Inflammatory macrophage treated with lipopolysaccharide for 4 hours (primary cell): ENCODE measurements at places on chromosomes 2 and 18.

DNA sequence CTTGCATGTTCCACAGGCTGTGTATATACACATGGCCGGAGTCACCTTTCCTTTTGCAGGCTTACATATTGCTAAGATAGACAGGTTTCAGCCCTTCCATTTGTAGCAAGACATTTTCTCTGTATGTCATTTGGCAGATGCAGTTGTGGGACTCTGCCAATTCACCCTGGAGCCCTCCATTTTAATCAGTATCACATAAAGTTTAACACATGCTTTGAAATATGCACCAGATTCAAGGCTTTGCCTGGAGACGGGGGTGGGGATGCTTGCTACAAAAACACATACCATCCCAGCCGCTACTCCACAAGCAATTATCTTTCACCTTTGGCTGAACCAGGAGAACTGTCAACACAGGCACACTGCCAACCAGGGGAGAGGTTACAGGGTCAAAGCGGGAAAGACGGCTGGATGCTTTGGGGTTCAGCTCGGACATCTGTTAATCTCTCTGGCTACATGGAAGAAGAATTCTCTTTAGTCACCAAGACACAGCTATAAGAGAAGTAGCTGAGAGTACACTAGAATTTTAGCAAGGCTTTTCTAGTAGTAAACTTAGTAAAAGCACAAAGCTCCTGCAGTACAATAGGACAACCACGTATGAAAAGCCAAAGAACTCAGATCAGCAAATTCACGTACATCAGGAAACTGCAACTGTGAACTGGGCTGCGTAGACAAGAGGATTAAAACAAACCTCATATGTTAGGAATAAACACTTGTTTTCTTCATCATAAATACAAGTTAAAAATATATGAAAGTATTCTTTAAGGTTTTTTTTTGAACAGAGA lies 130.9 kb downstream of the EXOC6B start:
- no peak for DNase-seq

DNA sequence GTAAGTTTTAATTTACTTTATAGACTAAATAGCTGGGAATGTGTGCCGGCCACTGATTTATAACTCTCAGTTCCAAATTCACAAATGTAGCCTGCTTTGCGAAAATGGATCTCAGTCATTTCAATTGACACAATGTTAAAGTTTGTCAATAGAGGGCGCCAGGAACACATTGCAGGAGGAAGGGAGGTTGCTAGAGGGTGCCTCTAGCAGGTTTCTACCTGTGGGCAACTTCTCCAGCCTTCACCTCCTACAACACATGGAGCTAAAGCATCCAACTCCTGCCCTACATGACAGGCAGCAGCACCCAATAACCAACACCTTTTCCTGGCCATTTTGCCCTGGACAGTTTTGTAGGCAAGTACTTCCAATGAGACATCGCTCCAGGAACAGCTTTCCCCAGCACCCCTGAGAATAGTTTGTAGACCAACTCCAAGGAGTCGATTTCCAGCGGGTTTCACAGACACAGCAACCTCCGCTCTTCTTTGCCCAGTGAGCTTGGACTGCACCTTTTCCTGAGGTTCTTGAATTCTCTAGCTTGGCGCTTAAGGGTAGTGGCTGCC lies 784.8 kb upstream of the CDH2 start:
- peak; percentile 31 for DNase-seq

DNA sequence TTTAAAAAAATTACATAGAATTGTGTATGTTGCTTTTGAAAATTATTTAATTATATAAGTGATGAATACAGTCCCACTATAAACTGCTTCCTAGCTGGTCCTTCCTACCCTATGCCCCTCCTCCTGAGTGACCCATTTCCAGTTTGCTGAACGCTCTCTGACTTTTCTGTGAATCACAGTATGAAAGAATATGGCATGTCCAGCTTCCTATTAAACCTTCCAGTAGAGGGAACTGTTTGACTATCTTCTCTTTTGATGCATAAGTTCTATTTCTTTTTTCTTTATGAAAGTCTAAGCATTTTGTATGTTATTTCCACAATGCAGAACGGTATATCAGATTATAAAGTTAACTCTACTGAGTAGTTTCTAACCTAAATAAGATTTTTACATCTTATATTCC lies 41.3 kb downstream of the PSMG2 start:
- DNase-seq = peak; percentile 63

GRCh38 chr2:94759211-94759610 lies 112.0 kb upstream of the TEKT4 start:
- DNase-seq = no peak

DNA sequence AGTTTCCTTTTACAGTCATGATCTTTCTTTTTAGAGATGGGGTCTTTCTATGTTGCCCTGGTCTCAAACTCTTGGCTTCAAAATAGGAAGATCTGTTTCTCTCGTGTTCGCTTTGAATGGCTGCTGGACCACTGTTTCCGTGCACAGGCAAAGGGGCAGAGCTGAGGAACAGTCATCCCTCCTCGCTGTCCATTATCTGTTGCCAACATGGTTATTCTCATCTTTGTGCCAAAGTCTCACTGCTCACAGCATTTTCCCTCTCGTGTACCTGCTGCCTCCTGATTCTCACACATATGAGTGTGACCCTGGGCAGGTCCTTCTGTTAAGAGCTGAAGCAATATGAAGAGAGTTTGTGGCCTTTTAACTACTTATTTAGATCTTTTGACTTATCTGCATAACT lies 28.0 kb upstream of the CCNYL1 start:
- DNase-seq = no peak

- DNase-seq = no peak
These were observed 439.9 kb upstream of the ETAA1 start for GRCh38 chr2:66957198-66957597.

DNA sequence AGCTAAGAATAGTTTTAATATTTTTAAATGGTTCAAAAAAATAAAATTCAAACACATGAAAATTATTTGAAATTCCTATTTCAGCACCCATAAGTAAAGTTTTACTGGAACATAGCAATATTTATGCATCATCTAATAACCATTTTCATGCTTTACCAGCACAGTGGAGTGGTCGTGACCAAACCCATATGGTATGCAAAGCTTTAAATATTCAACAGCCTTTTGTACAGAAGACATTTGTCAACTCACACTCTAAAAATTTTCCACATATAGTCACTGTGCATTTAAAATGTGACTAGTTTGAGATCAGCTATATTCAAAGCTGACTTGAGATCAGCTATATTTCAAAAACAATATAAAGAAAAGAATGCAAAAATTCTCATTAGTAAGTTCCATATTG lies 46.2 kb downstream of the PUM2 start:
- no peak for DNase-seq

DNA sequence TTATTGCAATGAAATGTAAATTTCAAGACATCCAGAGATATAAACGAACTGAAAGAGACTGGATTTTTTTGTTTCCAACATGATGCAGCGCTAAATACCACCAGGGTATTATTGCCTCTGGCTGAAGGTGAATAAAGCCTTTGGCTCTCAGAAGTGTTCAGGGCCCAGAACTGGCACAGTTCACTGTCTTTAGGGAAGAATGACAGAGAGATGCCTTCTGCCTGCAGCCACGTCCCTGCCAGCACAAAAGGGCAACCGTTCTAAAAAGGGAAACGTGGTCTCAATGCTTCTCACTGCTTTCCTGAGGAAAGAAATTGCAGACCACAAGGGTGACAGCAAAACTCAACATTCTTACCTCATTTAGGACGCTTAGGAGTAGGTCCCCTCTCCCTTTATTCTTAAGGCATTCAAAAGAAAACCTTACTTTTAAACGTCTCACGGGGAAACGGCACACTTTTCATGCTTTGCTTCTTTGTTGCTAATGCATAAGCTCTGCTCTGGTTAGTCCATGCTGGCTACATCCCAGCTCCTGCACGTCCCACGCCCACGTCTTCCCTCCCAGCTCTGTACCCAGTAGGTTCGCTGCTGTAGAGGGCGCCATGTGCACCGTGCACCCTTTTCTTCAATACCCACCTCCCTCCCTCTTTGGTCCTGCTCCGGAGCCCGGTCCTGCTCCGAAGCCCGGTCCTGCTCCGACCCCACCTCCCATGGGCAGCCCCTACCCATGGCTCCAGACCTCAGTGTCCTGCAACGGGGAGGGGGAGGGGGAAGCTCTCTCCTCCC lies 171.0 kb downstream of the HRH4 start:
- DNase-seq = no peak

DNA sequence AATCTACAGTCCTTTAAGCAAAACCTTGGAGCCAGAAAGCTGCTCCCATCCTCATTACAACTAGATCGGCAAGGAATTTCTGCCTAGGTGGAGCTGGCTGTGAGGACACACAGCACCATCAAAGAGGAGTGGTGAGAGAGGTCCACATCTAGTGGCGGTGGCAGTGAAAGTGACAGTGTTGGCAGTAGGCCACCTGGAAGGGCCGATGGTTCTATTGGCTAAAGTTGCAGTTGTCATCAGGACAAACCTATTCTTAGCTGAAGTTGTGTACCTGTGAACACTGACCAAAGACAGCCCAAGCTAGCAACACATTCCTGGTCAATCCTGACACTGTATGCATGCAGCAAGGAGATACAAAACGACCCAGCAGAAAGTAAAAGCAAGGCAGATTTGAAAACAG lies 218.1 kb upstream of the CHAC2 start:
- DNase-seq = no peak

- DNase-seq = no peak
These were observed 68.0 kb downstream of the STEAP3 start for GRCh38 chr2:119291588-119292167.

- no peak for DNase-seq
These were observed 49.2 kb upstream of the NAB1 start for GRCh38 chr2:190599546-190600220.

DNA sequence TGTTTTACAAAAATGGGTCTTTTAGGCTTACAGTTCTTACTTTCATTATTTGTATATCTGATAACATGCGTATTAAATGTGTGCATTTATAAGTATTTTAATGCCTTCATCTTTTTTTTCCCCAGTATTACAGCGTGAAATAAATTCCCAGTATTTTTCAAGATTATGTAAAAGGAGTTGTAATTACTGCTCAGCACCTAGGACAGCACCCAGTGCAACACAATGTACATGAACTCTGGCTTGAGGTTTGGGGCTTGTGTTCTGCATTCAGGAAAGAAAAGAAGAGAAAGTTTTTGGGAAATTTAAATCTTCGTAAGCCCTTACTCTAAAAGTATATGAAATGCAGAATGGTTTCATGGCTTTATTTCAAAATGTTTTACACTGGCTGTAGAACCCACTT lies 16.7 kb downstream of the ZNF638 start:
- DNase-seq = no peak

DNA sequence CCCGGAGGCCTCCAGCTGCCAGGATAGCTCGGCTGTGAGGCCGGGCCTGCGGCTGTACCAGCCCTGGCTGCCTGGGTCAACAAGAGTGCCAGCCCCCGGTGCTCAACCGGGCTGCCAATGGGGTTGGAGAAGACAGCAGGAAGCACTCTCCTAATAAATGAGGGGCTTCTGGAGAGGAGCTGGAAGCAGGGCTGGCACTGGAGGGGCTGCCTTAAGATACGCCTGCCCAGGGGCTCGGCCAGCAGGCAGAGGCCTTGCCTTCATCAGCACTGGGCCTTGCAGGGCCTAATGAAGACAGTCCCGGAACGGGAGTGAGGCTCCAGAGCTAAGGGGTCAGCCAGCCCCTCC lies 73.6 kb downstream of the TEX51 start:
- no peak for DNase-seq

- DNase-seq = no peak
These were observed 1192.1 kb downstream of the DPP10 start for GRCh38 chr2:115634578-115634977.

DNA sequence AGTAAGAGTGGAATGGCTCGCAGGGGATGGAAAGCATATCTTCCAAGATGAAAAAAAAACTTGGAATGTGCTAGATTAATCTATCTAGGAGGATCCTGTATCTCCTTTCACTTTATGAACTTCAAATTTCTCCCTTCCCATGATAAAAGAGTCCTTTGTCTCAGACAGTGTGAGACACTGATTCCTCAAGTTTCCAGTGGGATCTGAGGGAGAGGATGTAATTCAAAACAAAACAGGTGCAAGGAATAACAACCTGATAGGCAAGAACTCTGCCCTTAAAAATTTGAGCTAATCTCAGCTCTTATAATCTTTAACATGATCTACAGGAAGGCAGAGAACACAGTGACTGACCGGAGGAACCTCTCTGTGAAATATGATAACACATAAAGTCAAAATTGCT lies 162.0 kb upstream of the ZFP36L2 start:
- DNase-seq = no peak

GRCh38 chr2:212147921-212148513 lies 390.6 kb downstream of the ERBB4 start:
- peak; percentile 23 for DNase-seq

DNA sequence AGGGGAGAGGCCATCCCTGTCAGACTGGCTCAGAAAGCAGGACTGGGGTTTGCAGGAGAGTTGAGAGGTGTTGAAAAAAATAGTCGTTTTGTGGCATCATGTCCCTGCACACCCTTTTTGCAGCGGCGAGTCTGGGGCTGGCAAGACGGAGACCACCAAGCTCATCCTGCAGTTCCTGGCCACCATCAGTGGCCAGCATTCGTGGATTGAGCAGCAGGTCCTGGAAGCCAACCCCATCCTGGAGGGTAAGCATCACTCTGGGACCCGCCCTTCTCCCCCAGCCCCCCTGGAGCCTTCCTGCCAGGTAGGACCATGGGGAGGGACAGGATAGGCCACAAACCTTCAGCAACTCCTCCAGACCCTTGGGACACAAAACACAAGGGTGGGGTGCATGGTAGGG lies 34.2 kb downstream of the MYO7B start:
- no peak for DNase-seq

- peak; percentile 21 for DNase-seq
These were observed 69.9 kb upstream of the DTNB start for GRCh38 chr2:25743132-25743830.

DNA sequence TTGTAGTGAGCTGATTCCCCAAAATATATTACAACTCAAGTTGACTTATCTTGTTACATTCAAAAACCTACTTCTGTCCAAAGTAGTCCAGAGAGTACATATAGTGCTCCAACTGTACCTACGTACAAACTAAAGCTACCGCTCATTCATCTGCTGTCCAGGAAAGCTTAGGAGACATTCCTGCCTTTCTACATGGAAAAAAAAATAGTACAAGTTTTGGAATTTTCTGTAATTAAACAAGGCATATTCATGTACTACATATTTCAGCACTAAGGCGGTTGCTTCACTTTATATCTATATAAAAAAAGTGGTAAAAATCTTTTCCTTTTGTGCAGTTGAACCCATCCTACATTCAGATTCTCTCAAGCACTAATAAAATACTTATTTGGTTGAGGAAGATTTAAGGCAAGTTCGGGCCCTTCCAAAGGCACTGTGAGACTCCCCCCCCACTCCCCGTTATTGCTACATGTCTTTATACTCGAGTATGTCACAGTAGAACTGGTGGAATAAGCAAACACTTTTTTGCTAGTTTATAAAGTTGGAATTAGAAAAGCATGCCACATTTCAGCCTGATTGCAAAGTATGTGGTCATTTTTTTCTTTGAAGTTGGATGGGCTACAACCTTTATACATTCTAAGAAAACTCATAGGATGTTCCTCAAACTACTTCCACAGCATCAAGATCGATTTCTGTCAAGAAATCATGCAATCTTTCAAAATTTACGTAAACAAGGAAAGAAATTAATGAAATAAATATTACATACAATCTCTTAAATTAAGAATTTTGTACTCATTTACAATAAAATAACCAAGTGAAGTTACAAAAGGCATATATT lies 3.7 kb downstream of the ZFP36L2 start:
- DNase-seq = peak; percentile 27

- no peak for DNase-seq
These were observed 59.8 kb downstream of the GLS start for GRCh38 chr2:190940454-190940853.

- peak; percentile 88 for DNase-seq
These were observed 15.7 kb downstream of the ZFP36L2 start for GRCh38 chr2:43210467-43211303.
